Cortex of kidney (tissue), 1 donor: ENCODE measurements at places on chromosomes 3 and 15.

DNA sequence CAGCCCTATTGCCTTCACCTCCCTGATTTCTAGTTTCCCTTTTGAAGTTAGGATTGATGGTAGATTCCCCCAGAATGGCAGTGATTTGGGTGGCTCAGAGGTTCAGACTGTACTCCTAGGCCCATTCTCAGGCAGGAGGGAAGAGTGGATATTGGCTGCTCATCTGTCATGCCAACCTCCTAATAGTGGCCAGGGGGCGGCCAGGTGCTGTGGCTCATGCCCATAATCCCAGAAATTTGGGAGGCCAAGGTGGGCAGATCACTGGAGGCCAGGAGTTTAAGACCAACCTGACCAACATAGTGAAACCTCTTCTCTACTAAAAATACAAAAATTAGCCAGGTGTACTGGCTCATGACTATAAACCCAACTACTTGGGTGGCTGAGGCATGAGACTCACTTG is 11.3 kb downstream of the RRP9 start:
- DNase-seq = no peak

DNA sequence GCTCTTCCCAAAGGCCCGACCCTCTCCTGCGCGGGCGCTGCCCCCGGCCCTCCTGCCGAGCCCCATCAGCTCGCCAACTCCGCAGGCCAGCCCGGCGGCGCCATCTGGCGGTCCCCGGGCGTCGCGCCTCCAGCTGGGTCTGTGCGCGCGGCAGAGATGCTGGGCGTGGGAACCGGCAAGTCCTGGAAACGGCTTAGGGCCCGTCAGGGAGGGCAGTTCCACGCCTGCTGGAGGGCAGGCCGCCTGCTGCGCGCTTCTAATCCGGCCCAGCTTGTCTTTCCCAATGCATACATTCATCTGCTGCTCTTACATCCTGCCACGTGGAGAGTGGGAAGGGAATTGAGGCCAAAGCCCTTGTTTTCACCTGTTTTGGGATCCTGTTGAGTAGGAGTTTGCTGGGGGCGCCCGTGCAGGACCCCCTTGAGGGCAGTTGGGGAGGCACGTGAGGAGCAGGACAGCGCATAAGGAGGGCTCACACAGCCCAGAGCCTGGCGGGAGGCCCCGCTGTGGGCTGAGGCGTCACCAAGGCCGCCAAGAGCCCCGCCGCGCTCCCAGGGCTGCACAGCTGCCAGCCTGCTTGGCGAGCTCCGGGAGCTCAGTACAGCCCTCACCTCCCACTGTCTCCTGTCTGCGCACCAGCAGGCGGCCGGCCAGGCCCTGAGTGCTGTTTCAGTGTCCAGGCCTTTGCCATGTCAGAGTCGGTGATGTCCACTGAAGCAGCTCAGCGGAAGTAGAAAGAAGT is 165.6 kb downstream of the NSMCE3 start:
- no peak for DNase-seq

DNA sequence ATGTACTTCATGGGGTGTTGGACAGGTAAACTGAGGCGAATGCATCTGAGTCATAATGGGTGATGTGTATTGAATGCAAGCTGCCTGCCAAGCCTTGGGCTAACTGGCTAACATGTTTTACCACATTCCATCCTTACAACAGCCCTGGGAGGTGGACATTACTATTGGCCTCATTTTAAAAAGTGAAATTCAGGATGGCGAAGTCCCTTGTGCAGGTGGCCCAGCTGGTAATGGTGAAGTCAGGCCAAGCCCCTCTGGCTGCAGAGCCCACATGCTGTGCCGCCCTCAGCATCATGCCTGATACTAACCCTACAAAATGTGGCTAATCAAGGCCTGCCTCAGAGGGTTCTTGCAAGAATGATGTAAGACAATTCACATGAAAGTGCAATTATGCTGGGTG is 60.0 kb upstream of the CHD2 start:
- no peak for DNase-seq

DNA sequence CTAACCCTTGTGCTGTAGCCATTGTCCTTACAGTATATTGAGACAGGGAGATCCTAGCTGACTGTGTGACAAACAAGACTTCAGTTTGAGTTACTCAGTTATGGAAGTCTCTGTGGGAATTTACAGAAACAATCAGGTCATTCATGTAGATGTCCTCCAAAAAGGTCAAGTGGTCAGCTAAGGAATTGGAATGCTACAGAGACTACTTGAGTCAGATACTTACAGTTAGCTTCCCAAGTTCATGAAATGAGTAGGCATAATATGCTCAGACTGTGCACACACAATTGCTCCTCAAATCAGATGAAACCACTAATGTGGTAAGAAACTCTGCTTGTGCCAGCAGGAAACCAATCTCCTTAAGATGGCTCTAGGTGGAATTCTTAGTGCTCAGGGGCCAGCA is 985.7 kb downstream of the NSUN3 start:
- no peak for DNase-seq

GRCh38 chr3:55782807-55783206 is 295.7 kb upstream of the WNT5A start:
- DNase-seq = no peak
